ENCODE measurements at places on chromosomes 13 and 19. TPM values are rescaled to one million over a fixed set of nuclear protein-coding genes. Genes with fewer than 3 reads are reported as not detected.

The IZUMO4 gene
- 4.5 TPM for total RNA-seq

- H3K27ac ChIP-seq = no peak overlapping the region
- no peak for DNase-seq
- H3K36me3 ChIP-seq = peaks cover 14% of the 10 kb centered on the region
- H3K4me1 ChIP-seq = no peaks in the 10 kb centered on the region
- H3K27me3 ChIP-seq = no peaks in the 10 kb centered on the region
- no peak overlapping the region for H3K4me3 ChIP-seq
Observed at GRCh38 chr19:15266683-15267082, 34.4 kb upstream of the EPHX3 start.

The NEK5 gene
- 0.25 TPM for total RNA-seq

The LAIR1 gene
- 9.3 TPM for total RNA-seq

DNA sequence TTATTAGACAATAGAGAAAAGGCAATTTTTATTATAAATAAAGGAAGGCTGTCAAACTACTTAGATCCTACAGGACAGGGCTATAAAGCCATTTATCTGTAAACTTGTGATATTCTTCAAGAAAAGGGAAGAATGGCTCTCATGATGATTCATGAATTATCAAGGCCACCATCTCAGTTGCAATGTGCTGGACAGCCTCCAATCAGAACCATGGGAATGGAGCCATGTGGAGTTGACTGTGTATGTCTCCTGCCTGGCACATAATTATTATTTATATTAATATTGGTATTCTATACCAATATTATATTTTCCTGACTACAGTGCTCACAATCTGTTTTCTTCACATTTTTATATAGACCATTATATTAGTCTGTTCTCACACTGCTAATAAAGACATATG is 560.5 kb upstream of the MIR17HG start:
- no peak overlapping the region for H3K27ac ChIP-seq
- H3K36me3 ChIP-seq = no peaks in the 10 kb centered on the region
- H3K4me3 ChIP-seq = no peak overlapping the region
- no peaks in the 10 kb centered on the region for H3K27me3 ChIP-seq
- H3K4me1 ChIP-seq = no peaks in the 10 kb centered on the region

The ADGRE2 gene
- total RNA-seq = 1.3 TPM

GRCh38 chr19:35901055-35901644 is 810 bp upstream of the NFKBID start:
- H3K4me3 ChIP-seq = peak overlapping the region; percentile 46
- DNase-seq = no peak
- peak overlapping the region; percentile 89 for H3K27ac ChIP-seq
- H3K36me3 ChIP-seq = no peaks in the 10 kb centered on the region
- H3K4me1 ChIP-seq = peaks cover 3% of the 10 kb centered on the region

- no peaks in the 10 kb centered on the region for H3K36me3 ChIP-seq
- peaks cover 3% of the 10 kb centered on the region for H3K4me1 ChIP-seq
- no peak for DNase-seq
- no peaks in the 10 kb centered on the region for H3K27me3 ChIP-seq
Observed at GRCh38 chr13:112887151-112887550, 81.9 kb upstream of the MCF2L start.

The COX6B2 gene
- 15.2 TPM for total RNA-seq

GRCh38 chr13:45907503-45907902 is 56.0 kb upstream of the SIAH3 start:
- no peak for DNase-seq
- no peaks in the 10 kb centered on the region for H3K36me3 ChIP-seq
- H3K4me1 ChIP-seq = no peaks in the 10 kb centered on the region
- H3K4me3 ChIP-seq = no peak overlapping the region

GRCh38 chr13:95382916-95383315 is 81.7 kb upstream of the ABCC4 start:
- H3K4me3 ChIP-seq = no peak overlapping the region
- H3K36me3 ChIP-seq = no peaks in the 10 kb centered on the region
- no peaks in the 10 kb centered on the region for H3K27me3 ChIP-seq
- H3K27ac ChIP-seq = no peak overlapping the region

The ZNF729 gene
- total RNA-seq = not detected

Data from colonic mucosa (tissue), 4 donors.